ENCODE measurements at places on chromosomes 5 and 9.
A peak's percentile ranks its signal among the peaks of the same experiment; 100 is the strongest.

DNA sequence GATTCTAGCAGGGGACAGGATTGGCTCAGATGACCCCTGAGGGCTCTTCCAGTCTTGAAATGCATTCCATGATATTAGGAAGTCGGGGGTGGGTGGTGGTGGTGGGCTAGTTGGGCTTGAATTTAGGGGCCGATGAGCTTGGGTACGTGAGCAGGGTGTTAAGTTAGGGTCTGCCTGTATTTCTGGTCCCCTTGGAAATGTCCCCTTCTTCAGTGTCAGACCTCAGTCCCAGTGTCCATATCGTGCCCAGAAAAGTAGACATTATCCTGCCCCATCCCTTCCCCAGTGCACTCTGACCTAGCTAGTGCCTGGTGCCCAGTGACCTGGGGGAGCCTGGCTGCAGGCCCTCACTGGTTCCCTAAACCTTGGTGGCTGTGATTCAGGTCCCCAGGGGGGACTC is 2.9 kb upstream of the MYOZ3 start:
- no peak for DNase-seq

- DNase-seq = no peak
Measured at GRCh38 chr5:88364991-88365390, 96.3 kb upstream of the TMEM161B start.

GRCh38 chr5:97095318-97095732 is 47.1 kb downstream of the LIX1 start:
- no peak for DNase-seq

DNA sequence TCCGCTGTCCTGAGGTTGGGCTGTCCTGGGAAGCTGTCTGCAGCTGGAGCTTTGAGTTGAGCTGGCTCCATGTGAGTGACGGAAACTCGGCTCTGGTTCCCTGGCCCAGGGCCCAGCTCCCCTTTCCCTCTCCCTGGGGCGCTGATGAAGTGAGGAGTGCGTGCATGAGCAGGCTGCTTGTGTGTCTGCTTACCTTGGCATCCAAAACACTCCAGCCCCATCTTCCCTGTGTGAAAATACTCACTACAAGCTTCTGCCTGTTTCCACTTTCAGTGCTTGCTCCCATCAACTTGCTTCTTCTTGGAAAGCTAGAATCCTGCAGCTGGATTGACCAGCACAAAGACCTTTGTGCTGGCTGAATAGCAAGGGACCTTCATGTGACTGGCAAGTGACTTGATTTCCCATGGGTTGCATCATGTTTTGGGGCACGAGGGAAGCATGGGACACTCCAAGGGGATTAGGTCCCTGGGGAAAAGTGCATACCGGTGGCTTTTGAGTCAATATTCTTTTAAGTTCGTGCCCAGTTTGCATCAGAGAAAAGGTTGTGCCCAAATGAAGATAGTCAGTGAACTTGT is 198.1 kb downstream of the GADD45G start:
- DNase-seq = no peak

GRCh38 chr9:32589083-32589723 is 16.2 kb upstream of the NDUFB6 start:
- no peak for DNase-seq

- peak; percentile 52 for DNase-seq
Measured at GRCh38 chr9:78439190-78439865, 142.4 kb downstream of the PSAT1 start.

- no peak for DNase-seq
Measured at GRCh38 chr5:158264264-158264663, 405.3 kb upstream of the CLINT1 start.

GRCh38 chr5:78252715-78253114 is 41.8 kb downstream of the AP3B1 start:
- no peak for DNase-seq

GRCh38 chr9:18238254-18238653 is 235.7 kb upstream of the ADAMTSL1 start:
- DNase-seq = no peak

GRCh38 chr5:179768326-179769085 is 25.3 kb upstream of the LTC4S start:
- DNase-seq = no peak

DNA sequence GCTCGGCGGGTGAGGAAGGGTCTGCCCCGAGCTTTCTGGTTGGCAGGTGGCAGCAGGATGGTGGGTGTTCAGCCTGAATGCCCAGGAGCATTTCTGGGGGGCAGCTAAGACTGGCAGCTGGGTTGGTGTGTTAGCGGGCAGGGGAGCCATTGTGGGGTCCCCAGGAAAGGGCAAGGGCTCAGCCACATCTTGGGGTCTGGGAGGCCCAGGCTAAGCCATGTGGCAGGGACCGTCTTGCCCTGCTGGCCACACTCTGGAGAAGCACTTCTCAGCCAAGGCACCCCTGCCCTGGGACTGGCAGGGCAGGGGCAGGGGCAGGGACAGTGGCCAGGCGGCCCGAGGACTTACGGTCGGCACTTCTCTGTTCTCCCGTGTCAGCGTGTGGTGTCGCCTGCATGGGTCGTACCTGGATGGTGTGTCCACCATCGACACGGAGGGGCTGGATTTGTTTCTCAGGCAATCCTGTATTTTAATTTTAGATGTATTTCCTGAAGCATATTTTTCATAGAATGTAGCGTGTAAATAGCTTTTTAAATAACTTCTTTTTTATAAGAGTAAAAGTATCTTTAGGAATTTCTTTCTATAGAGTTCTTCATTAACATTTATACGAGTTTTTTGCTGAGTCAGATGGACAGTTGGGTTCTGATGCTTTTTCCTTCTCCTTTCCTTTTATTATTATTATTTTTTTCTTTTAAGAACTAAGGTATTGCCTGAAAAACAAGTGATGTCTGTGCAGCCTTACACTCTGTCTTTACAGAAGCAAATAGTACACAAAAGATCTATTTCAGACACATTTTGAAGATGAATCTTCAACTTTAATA is 102.0 kb downstream of the PHF2 start:
- DNase-seq = no peak

DNA sequence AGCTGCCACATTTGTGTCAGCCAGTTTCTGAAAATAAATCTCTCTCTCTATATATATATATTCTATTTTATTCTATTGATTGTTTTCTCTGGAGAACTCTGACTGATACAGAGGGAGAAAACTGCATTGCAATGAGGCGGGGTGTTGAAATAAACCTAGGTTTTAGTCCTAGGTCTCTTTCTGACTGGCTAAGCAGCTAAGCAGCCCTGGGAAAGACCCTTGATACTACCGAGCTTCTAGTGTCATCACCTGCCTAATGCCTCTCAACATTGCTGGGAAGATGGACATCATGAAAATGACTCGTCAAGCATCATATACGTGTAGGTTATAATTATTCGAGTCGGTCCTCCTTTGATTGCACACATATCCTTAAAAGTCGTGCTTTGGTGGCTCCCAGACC is 166.5 kb upstream of the IL12B start:
- DNase-seq = no peak

DNA sequence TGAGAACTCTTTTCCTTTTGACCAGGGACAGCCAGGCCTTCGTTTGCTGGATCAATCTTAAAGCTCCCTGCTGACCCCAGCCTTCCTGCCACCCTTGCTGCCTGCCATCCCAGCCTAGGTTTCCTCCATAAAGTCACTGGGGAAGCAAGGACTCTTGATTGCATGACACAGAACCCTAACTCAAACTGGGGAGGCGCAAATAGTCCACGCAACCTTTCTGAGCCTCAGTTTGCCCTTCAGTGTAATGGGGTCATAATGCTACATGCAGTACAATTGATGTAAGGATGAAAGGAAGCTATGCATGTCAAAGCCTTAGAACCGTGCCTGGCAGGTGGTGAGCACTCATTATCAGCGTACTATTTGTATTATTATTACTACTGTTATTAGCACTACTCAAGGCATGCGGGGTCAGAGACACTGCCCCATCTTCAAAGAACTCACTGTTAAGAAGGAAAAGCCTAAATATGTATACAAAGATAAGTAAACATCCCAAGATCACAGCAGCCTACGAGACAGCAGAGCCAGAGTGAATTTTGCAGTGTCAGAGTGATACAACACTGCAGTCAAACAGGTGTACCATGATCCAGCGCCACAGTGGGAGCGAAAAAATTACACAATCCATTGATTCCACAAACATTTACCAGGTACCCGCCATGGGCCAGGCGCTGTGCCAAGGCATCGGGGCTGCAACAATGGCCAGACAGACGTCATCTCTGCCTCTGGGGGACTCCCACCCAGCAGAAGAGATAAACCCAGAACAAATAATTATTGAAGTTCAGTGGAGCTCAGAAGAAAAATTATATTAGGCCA is 16.9 kb upstream of the CPLX2 start:
- no peak for DNase-seq

DNA sequence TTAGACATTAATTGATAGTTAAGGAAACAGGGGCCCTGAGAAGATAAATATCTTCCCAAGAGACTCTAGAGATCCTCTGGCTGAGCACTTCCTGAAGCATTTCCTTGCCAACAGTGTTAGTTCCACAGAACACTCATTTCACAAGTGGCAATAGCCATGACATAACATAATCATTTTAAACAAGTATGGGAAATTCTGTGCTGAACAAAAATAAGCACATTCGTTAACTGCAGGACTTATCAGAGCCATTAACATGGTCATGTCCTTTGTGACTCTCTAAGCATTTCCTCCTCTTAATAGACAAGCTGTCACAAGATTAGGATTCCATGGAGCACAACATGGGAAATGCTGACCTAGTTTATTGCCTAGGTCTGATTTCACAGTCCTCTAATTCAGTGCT is 184.9 kb downstream of the SNX18 start:
- no peak for DNase-seq

DNA sequence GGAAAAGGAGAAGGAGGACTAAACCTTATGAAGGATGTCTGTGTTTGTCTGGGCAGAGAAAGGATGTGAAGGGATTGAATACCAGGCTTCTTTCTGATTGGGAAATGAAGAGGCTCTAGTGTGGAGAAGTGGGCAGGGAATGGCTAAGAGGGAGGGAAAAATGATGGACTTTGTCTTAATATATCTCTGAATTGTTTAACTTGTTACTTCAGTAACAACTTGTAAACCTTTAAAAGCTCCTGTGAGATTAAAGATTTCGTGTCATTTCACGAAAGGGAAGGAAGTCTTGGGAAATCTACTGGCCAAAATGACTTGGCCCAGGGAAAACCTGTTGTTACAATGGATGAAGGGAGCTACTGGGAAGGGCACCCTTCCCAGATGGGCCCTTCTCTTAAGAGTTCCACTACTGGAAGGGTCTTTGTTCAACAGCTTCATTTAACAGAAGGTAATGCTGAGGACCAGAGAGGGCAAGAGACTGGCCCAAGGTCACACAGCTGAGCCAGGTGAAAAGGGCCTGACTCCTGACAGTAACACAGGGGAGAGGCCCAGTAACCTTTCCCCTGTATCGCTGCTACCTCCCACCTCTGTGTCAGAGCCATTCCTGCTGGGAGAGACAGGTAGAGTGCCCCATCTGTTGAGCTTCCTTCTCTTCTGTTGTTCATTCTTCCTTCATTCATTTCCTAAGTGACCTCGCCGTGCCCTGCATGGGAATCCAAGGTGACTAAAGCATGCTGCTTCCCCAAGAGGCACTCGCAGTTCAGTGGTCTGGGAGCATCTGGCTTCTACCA is 5.1 kb upstream of the TCOF1 start:
- DNase-seq = no peak

- DNase-seq = no peak
Measured at GRCh38 chr9:38226491-38226951, 157.5 kb upstream of the SHB start.

- no peak for DNase-seq
Measured at GRCh38 chr5:30458681-30459080, 734.8 kb upstream of the CDH6 start.

- DNase-seq = no peak
Measured at GRCh38 chr9:9973062-9973461, 639.7 kb downstream of the PTPRD start.

GRCh38 chr9:110370315-110370714 is 32.7 kb upstream of the TXNDC8 start:
- no peak for DNase-seq

DNA sequence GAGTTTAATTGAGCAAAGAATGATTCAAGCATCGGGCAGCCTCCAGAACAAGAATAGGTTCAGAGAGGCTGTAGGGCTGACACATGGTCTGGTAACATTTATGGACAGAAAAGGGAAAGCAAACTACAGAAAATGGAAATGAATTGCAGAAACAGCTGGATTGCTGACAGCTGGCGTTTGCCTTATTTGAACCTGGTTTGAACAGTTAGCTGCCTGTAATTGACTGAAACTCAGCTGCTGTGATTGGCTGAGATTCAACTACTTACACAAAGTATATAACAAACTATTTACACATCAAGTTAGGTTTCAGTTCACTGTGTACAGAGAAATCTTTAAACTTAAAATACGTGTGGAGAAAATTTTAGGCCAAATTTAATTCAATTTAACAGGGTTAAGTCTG is 441.7 kb downstream of the PRELID2 start:
- DNase-seq = no peak

- no peak for DNase-seq
Measured at GRCh38 chr5:60259730-60260129, 366.2 kb upstream of the PDE4D start.

DNA sequence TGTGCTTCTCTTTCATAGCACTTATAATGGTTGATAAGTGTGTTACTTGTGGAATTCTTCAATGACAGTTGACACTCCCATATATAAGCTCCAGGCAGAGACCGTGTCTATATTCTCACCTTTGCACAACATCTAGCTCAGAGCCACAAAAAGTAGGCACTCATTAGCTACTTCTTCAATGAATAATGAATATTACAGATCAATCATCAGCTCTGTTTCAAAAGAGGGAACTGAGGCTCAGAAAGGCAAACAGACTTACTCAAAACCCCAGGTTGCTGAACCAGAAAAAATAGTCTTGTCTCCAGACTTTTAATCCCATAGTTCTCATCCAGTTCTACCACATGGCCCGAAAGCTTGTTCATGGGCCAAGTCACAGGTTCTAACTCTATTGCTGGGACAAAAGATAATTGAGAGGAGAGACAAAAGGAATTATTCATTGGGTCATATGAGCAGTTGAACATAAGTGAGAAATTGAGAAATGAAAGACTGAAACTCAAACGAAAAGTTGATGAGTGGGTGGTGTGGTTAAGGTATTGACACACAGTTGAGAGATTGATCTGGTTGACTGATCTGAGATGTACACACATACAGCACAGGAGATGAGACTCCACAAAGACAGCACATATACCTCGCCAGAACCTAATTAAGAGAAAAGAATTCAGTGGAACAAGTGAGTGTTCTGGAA is 381.6 kb downstream of the EFNA5 start:
- no peak for DNase-seq

GRCh38 chr9:87716141-87716540 is 9.8 kb upstream of the CTSL start:
- DNase-seq = no peak
